Bronchus fibroblast of lung (primary cell): ENCODE measurements at places on chromosomes 4 and X. TPM values are rescaled to one million over a fixed set of nuclear protein-coding genes. Genes with fewer than 3 reads are reported as not detected.

Gene SMIM10
- total RNA-seq = 11.4 and 14.3 TPM in 2 replicates

Gene DKK2
- total RNA-seq = 0.30 TPM in 1 of 2 replicates, not detected in the other

Gene CT47A7
- total RNA-seq = not detected in 2 replicates

Gene TRO
- total RNA-seq = 19.5 and 20.8 TPM in 2 replicates

Gene LRIT3
- not detected in 2 replicates for total RNA-seq

Gene VCX3A
- total RNA-seq = not detected in 2 replicates

Gene P2RY4
- total RNA-seq = 0.15 TPM in 1 of 2 replicates, not detected in the other

Gene FGFR3
- total RNA-seq = 0.45 and 0.84 TPM in 2 replicates

Gene MMRN1
- not detected in 2 replicates for total RNA-seq

Gene SSX1
- total RNA-seq = not detected in 2 replicates

Gene BST1
- total RNA-seq = 9.2 and 9.4 TPM in 2 replicates

Gene TEX11
- total RNA-seq = not detected in 2 replicates

Gene PPP4R3C
- not detected in 2 replicates for total RNA-seq

Gene IQCM
- not detected in 2 replicates for total RNA-seq

Gene CSN1S1
- total RNA-seq = not detected in 2 replicates

Gene NHSL2
- 0.59 and 0.84 TPM in 2 replicates for total RNA-seq

Gene HSFX1
- 0.15 TPM in 1 of 2 replicates, not detected in the other for total RNA-seq

Gene CLDN2
- total RNA-seq = not detected in 2 replicates

Gene FABP2
- total RNA-seq = not detected in 2 replicates

Gene RWDD4
- 19.5 and 25.6 TPM in 2 replicates for total RNA-seq

Gene TACR3
- total RNA-seq = not detected in 2 replicates

Gene TBC1D9
- total RNA-seq = 12.8 and 15.5 TPM in 2 replicates

Gene STBD1
- total RNA-seq = 3.7 TPM in 2 replicates

Gene P2RY10
- not detected in 2 replicates for total RNA-seq

Gene STK26
- 5.9 and 8.2 TPM in 2 replicates for total RNA-seq

Gene SOWAHD
- 0.17 and 0.30 TPM in 2 replicates for total RNA-seq

Gene TASL
- total RNA-seq = not detected in 2 replicates

Gene GAGE12H
- total RNA-seq = not detected in 2 replicates

Gene ITM2A
- under 0.01 and 0.50 TPM in 2 replicates for total RNA-seq

Gene GRIA3
- 0.15 TPM in 1 of 2 replicates, not detected in the other for total RNA-seq

Gene NDNF
- total RNA-seq = 0.34 and 0.59 TPM in 2 replicates

Gene TEX13C
- not detected in 2 replicates for total RNA-seq

Gene GAGE1
- not detected in 2 replicates for total RNA-seq

Gene CXCL8
- total RNA-seq = 5.6 and 6.9 TPM in 2 replicates

Gene NEUROG2
- total RNA-seq = not detected in 2 replicates

Gene POU4F2
- total RNA-seq = not detected in 2 replicates

Gene CACNA1F
- not detected in 2 replicates for total RNA-seq

Gene DKC1
- total RNA-seq = 28.6 and 33.1 TPM in 2 replicates

Gene RAB41
- not detected in 2 replicates for total RNA-seq

Gene EXOC1
- 26.3 and 27.4 TPM in 2 replicates for total RNA-seq

Gene HTN1
- not detected in 2 replicates for total RNA-seq

Gene GNRHR
- not detected in 2 replicates for total RNA-seq

Gene MAGEC3
- total RNA-seq = not detected in 2 replicates

Gene PAGE2
- total RNA-seq = not detected in 2 replicates

Gene KANTR
- 1.3 and 1.9 TPM in 2 replicates for total RNA-seq
